Vagina (tissue), 2 donors: ENCODE measurements at places on chromosomes 11 and 22. TPM values are rescaled to one million over a fixed set of nuclear protein-coding genes. Genes with fewer than 3 reads are reported as not detected.
A peak's percentile ranks its signal among the peaks of the same experiment; 100 is the strongest.

GRCh38 chr11:30405385-30405784, 82.5 kb downstream of the ARL14EP start:
- H3K27me3 ChIP-seq = no peaks in the 10 kb centered on the region
- DNase-seq = no peak
- no peak overlapping the region for H3K4me3 ChIP-seq
- no peak overlapping the region for H3K27ac ChIP-seq
- no peaks in the 10 kb centered on the region for H3K36me3 ChIP-seq

DNA sequence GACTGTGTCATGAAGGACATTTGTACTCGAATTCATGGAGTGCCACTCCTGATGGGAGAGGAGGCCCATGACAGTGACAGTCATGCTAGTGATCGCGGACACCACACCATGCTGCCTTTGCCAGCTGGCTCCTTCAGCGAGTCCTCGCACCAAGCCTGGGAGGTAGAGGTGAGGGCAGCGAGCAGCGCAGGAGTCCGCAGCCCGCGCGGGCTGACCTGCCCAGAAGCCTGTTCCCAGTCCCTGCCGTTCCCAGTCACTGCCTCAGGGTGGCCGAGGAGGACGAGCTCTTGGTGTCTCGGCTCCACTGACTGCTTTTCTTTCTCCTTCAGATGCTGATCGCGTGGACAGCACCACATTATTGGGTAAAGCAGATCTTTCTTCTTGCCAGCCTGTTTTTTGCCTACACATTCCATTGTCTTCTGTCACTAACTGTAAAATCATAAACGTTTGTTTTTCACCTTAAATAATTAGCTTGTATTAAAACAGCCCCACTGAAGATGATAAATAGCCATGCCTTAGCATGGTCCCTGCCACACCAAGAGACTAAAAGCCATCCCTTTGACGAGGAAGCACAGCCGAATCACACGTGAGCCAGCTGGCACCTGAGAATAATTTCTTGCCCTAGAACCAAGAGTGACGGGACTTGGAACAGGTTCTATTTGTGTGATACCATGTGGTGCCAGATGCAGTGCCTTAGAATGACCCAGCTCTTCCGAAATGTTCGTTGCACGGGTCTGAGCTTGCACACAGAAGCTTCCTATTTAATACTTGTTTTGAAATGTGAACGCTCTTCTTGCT, 25.5 kb downstream of the FAM118A start:
- no peak for DNase-seq
- peaks cover 29% of the 10 kb centered on the region for H3K4me1 ChIP-seq
- H3K27ac ChIP-seq = no peak overlapping the region
- H3K27me3 ChIP-seq = no peaks in the 10 kb centered on the region
- peaks cover 26% of the 10 kb centered on the region for H3K36me3 ChIP-seq

The TCN1 gene
- 8.1 TPM for total RNA-seq

DNA sequence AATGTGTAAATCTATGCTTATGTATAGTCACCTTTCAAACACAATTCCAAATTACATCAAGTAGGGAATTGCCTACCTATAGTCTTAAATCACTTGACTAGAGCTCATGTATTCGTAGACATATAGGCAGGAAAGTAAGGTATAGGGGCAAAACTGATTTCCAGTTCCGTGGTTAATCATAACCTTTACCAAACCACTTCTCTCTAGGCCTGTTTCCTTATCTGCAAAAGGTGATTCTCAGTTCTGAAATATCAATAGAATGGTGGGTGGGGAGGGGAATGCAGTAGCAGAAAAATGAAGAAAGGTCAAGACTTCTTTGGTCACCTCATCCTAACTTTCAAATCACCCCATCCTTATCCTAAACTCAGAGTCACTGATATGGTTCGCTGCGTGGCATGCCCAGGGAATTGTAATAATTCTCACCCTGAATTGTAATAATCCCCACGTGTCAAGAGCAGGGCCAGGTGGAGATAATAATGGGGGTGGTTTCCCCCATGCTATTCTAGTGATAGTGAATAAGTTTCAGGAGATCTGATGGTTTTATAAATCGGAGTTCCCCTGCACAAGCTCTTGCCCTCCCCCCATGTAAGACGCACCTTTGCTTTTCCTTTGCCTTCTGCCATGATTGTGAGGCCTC, 1.9 kb upstream of the ANO5 start:
- H3K36me3 ChIP-seq = no peaks in the 10 kb centered on the region
- DNase-seq = no peak
- no peak overlapping the region for H3K4me3 ChIP-seq
- H3K4me1 ChIP-seq = peaks cover 10% of the 10 kb centered on the region
- H3K27me3 ChIP-seq = no peaks in the 10 kb centered on the region

- no peak for DNase-seq
- no peaks in the 10 kb centered on the region for H3K4me1 ChIP-seq
- no peak overlapping the region for H3K4me3 ChIP-seq
Measured at GRCh38 chr11:72924568-72925190, 110.5 kb downstream of the ATG16L2 start.

The MMP10 gene
- total RNA-seq = not detected

DNA sequence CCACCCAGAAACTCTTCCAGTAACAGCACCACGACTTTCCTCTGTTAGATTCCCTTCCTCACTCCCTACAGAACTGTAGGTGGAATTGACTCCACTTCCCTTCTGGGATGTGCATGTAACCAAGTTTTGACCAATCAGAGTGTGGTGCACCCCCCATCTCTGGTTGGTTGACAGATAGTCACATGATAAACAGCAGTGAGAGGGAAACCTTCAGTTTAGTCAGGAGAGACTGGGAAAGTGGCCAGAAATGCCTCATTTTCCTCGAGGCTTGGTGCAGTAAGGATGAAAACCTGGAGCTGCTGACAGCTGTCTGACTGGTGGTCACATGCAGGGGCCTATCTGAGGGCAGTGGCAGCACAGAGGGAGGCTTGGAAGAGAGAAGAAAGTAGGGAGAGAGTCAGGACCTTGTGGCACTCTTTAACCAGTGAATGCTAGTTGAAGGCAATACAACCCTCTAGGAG, 67.3 kb upstream of the GRK3 start:
- no peak overlapping the region for H3K4me3 ChIP-seq
- no peaks in the 10 kb centered on the region for H3K36me3 ChIP-seq

DNA sequence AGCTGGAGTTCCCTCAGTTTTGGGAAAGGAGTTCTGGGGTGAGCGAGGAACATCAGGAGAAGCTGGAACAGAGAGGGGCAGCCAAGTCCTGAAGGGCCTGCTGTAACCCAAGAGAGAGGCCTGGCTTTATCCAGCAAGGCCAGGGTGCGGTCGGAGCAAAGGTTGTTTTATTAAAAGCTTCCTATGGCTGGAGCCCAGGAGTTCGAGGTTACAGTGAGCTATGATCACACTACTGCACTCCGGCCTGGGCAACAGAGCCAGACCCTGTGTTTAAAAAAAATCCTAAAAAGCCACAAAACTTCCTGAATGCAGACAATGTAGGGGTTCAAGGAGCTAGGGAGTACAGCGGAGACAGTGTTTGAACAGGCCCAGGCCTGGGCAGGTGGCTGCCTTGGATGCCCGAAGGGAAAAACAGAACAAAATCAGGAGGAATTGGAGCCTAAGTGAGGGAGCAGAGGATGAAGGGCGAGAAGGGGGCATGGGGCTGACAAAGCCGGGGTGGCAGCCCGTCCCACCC, 22.2 kb upstream of the MALAT1 start:
- DNase-seq = no peak
- peak overlapping the region; percentile 91 for H3K4me3 ChIP-seq
- H3K27me3 ChIP-seq = no peaks in the 10 kb centered on the region
- peak overlapping the region; percentile 100 for H3K27ac ChIP-seq

DNA sequence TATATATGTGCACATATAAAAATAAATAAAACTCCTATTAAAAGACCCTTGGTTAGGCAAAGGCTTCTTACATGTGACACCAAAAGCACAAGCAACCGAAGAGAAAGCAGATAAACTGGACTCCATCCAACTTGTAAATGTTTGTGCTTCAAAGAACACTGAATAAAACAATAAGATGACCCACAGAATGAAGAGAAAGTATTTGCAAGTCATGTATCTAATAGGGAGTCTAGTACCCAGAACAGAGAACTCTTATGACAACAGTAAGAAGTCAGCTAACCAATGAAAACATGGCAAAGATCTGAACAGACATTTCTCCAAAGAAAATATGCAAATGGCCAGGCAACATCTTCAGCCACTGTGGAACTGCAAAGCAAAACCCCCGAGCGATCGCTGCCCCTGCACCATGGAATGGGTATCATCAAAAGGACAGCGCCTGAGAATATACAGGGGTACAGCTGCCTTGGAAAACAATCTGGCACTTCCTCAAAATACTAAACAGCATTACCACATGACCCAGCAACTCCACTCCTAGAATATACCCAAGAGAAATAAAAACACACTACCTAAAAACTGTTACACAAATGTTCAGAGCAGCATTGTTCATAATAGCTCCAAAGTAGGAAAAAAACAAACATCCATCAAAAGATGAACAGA, 17.2 kb downstream of the BRD1 start:
- no peak overlapping the region for H3K4me3 ChIP-seq
- peaks cover 70% of the 10 kb centered on the region for H3K4me1 ChIP-seq
- H3K27me3 ChIP-seq = no peaks in the 10 kb centered on the region

DNA sequence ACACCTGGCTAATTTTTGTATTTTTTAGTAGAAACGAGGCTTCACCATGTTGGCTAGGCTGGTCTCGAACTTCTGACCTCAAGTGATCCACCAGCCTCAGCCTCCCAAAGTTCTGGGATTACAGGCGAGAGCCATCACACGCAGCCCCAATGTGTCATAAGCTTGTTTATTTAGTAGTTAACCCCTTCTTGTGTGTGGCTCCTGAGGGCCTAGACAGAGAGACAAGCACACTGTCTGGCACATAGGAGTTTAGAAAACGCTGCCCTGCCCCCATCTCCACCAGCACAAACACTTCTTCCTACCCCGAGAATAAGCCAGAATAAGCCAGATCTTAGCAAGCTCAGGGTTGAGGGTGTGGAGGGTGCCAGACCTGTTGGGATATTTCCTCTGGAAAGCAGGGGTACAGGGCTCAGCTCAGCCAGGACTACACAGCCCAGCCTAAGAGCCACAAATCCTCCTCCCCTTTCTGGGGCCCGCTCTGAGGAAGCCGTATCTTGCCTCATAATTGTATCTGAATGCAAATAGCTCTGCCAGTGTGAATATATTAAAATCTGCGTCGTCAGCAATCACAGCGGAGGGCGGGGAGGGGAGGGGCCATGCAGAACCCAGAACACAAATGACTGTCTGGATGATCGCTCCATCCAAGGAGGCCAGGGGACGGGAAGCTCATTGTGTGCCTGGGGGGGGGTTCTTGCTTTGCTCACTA, 247.3 kb downstream of the MN1 start:
- H3K27me3 ChIP-seq = no peaks in the 10 kb centered on the region
- no peaks in the 10 kb centered on the region for H3K4me1 ChIP-seq
- DNase-seq = no peak

GRCh38 chr22:23012081-23012622, 58.2 kb upstream of the GNAZ start:
- H3K4me1 ChIP-seq = no peaks in the 10 kb centered on the region
- no peak overlapping the region for H3K27ac ChIP-seq
- no peak for DNase-seq
- H3K36me3 ChIP-seq = no peaks in the 10 kb centered on the region

DNA sequence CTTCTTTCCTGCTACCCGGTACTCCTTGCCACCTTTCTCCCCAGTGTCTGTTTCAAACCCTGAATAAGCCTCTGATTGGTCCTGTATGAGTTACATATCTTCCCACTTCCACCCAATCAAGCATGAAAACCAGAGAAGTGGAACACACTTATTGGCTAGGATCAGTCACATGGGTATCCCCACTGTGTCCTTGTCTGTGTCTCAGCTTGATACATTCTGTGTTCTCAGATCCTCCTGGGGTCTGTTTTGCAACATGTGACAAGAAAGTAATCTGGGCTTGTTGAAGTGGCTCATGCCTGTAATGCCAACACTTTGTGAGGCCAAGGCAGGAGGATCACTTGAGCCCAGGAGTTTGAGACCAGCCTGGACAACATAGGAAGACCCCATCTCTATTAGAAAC, 23.9 kb downstream of the MCHR1 start:
- no peaks in the 10 kb centered on the region for H3K27me3 ChIP-seq
- H3K4me1 ChIP-seq = no peaks in the 10 kb centered on the region
- H3K36me3 ChIP-seq = no peaks in the 10 kb centered on the region
- no peak overlapping the region for H3K4me3 ChIP-seq
- DNase-seq = no peak
